ENCODE measurements at places on chromosomes 2 and 18.

- no peak for DNase-seq
Measured at GRCh38 chr2:156333274-156333950, 891 bp upstream of the NR4A2 start.

DNA sequence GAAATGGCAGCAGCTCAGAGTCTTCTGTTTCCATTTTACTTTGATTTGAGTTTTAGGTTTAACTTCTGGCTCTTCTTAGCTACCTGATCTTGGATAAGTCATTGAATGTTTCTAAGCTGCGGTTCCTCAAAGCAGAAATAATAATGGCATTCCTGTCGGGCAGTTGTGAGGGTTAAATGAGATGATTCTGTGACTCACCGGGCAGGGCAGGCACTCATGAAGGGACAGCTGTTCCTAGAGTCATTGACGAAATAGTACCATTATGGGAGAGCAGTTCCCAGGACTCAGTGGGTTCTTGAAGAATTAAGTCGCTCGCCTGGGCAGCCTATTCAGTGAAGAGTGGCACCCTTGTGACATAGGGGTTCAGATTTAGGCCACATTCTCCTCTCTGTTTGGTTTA, 10.3 kb downstream of the TRIB2 start:
- DNase-seq = no peak

- DNase-seq = no peak
Measured at GRCh38 chr2:151171186-151171585, 90.5 kb downstream of the RBM43 start.

DNA sequence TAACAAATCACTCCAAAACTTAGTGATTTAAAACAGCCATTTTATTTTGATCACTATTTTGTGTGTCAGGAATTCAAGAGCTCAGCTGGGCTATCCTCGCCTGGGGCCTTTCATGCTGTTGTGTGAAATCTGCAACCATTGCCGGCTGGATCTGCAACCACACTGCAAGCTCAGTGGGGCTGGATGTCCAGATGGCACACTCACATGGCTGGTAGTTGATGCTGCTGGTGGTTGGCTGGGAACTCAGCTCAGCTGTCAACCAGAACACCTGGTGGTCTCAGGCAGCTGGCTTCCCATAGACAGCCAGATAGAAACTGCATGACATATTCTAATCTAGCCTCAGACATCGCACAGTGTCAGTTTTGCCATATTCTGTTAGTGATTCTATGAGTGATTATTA, 30.6 kb upstream of the AP1S3 start:
- DNase-seq = no peak

DNA sequence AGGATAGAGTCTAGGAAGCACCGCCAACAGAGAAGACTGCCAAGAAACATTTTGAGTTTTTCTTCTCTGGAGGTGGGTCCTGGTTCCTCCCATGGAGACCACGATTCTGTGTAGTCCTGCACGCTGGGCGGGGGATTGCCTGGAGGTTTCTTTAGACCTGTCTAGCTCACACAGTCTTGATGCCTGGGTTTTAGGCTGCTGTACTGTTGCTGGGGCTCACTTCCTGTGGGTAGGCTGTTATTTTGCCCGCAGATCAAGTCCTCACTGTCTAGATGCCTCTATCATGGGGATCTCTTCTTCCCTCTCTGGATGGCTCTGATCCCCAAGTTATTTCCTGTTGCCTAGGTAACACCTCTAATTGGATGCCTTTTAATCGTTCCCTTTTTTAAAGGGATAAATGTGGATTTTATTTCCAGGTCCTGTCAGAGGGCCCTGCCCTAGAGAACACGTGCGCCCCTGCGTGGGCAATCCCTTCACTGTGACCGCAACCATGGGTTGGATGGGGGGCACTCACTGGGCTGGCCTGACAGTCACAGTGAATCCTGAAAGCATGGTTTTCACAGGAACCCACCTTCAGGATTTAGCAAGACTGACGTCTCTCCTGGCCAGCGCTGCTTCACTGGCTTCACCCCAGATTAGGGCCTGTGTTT, 115.7 kb downstream of the MSH2 start:
- no peak for DNase-seq
